NCI-H187 (cell line): ENCODE measurements at places on chromosomes 7 and 10.

DNA sequence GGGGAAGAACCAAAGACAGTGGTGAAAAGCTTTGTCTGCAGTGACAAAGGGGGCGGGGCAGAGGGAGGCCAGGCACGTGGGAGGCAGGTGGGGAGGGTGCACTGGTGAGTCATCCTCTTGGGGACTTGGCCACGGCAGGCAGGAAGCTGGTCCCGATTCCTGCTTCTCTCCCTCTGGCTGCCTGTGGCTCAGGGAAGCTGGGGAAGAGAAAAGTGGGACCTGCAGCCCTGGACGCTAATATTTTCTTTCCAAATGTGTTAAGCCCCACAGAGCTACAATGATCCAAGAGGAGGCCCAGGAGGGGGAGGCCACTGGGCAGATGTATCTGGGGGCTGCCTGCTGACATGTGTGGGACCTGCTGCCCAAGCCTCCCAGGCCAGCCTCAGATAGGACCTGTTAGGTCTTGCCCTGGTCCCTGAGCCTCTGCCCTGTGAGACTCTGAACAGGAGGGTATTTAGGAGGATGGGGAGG, 231.8 kb downstream of the KCNMA1 start:
- DNase-seq = peak; percentile 59

DNA sequence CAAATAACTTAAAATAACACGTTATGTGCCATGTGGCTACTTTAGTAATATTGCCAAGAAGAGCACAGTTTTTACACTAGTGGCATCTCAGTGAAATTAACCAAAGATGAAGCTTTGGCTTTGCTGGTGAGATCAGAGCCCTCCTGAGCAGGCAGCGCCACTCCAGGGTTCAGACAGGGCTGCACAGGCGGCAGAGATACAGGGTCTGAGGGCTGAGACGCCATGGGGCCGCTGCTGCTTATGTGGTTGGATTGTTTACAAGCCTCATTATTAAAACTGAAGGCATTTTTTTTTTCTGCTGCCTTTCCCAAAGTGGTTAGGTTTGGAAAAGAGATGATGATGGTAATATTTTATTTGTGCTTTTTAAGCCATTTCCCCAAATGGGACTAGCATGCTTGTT, 68.8 kb upstream of the DNAJB6 start:
- DNase-seq = no peak

GRCh38 chr7:30658479-30659074, 23.7 kb downstream of the CRHR2 start:
- DNase-seq = no peak

DNA sequence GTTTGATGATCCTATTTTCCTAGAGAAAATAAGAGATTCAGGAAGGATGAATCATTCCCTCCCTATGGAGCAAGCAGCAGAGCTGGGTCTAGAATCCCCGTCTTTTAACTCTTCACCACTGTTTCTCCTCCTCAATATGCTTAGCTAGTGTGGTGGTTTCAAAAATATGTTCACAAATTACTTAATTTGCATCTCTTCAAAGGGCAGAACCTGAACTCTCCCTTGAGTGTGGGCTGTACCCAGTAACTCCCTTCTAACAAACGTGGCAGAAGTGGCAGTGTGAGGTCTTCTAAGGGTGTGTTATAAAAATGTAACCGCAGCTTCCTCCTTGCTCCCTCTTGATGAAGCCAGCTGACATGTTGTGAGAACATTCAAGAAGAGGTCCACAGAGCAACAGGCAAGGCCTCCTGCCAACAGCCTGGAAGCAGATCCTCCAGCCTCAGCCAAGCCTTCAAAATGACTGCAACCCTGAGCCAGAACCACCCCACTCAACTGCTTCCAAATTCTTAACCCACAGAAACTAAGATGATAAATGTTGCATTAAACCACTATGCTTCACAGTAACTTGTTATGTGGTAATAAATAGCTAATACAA, 36.6 kb downstream of the SRPK2 start:
- no peak for DNase-seq

- DNase-seq = no peak
These were observed 41.1 kb downstream of the CAV1 start for GRCh38 chr7:116565981-116566380.

DNA sequence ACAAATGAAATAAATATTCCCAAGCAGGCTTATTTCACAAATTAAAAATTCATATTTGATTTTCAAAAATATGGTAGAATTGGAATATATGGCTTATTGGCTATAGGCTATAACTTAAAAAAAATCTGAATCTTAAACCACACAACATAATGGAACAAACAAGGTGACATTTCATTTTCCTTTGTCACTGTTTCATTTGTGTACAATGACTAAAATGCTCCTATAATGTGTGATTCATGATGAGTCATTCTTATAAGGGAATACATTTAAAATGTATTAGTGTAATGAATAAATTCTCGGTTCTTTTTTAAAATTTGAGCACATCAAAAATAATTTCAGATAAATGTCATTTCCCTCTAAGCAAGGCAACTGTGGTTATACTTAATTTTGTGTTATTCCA, 148.0 kb upstream of the ANK3 start:
- no peak for DNase-seq

GRCh38 chr10:11837372-11838161, 14.4 kb downstream of the PROSER2 start:
- DNase-seq = no peak

DNA sequence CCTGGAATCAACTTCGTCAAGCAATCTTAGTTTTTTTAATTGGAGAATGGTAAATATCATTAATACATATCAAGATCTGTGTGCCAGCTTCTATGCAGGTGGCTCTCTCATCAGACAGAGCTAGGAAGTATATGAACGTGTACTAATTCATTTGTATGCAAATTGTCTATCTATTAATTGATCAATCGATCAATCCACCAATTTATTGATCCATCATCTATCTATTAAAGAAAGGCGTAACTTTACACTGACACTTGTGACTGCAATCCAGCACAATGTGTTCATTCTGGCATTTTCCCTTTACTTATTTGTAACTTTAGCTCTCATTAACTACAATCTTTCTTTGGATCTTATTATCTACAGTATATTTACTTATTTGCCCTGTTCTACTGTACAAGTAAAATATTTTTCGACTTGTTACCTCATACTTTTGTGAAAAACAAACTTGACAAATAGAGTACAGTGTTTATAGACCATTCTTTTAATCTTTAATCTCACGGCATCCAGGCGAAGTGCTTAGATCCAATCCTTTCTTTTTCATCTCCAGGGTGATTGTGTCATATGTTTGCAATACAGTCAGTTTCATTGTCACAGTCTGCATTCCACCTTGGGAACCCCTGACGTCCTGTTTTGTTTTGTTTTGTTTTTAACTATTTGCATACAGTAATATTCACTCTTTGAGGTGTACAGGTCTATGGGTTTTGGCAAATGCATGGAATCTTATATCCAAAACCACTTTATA, 22.0 kb upstream of the GHRHR start:
- DNase-seq = no peak

DNA sequence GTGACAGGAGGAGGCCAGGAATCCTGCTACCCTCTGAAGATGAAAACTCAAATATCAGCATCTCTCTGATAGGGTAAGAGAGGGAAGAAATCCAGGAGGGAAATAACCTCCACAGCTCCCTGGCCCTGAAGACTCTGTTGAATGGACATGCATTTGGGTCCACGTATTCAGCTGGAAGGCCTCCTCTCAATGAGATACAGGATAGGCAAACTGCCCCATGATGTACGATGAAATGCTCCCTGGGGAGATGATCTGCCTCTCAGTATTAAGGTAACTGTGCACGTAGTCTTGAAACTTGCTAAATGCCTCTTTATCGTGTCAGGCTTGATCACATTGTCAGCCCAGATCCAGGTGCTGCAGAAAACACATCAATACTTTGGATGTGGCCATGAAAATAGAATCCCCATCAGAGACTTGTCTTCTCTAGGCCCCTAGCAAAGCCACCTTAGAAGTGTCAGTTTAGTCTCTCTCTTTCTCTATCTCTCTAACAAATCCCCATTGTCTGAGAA, 384.0 kb downstream of the KCNMA1 start:
- no peak for DNase-seq

GRCh38 chr7:21620054-21620453, 77.2 kb downstream of the DNAH11 start:
- DNase-seq = no peak

- DNase-seq = peak; percentile 78
These were observed 132.0 kb downstream of the RELN start for GRCh38 chr7:103857435-103857834.

GRCh38 chr10:83723080-83723479, 416.2 kb upstream of the GHITM start:
- DNase-seq = no peak

- no peak for DNase-seq
These were observed 42.4 kb downstream of the TNS3 start for GRCh38 chr7:47539398-47540052.

DNA sequence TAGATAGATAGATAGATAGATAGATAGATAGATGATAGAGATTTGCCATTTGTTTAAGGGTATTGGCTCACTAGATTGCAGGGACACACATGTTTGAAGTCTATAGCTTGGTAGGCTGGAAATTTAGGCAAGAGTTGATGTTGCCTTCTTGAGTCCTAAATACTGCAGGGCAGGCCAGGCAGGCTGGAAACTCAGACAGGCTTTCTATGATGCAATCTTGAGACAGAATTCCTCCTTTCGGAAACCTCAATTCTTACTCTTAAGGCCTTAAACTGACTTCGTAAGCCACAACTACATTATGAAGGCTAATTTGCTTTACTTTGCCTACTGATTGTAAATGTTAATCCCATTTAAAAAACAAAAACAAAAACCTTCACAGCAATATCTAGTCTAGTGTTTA, 322.9 kb upstream of the AKR1E2 start:
- no peak for DNase-seq

DNA sequence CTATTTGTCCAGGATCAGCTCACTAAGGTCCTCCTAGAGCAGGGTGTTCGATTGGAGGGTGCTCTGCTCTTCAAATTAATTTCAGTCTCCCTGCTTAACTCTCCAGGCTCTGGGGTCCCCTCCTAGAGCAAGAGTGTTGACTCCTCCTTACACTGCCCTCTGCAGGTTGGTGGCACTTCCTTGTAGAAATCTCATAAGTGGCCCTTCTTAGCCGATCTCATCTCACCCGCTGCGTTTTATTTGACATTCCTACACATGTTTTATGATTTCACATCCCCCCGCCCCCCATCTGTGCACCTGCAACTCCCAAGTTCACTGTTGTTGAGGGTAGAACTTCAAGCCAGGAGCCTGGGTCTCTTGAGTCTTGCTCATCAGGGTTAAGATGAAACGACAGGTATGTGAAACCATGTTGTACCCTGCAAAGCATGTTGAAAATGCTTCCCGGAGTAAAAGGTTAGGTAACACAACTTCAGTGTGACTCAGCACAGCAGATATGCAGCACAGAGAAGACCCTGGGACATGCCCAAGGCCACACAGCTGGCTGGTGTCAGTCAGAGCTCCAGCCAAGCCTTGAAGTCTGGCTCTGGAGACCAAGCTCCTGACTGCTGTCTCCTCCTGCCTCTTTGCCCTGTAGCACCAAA, 171.2 kb downstream of the PRKAG2 start:
- peak; percentile 34 for DNase-seq

- DNase-seq = no peak
These were observed 34.6 kb upstream of the SLIT1 start for GRCh38 chr10:97220355-97220754.

DNA sequence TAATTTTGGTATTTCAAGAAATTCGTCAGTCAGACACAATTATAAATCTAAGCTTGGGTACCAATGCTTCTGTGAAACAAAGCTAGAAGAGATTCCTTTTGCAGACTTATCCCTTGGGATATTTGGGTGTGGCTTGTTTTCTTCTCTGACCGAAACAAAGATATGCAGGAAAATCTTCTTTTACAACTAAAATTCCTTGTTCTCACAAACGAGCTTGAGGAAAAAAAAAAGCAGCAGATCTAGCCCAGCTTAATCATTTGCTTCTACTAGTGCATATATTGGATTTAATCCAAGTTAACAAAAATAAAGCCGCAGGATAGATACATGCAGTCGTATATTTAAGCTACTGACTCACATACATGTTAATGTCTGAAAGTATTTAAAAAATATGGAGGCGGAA, 104.2 kb downstream of the PRTFDC1 start:
- no peak for DNase-seq

- no peak for DNase-seq
These were observed 86.4 kb upstream of the LYZL1 start for GRCh38 chr10:29202386-29202940.

GRCh38 chr7:20514364-20514763, 101.1 kb upstream of the ABCB5 start:
- peak; percentile 68 for DNase-seq

DNA sequence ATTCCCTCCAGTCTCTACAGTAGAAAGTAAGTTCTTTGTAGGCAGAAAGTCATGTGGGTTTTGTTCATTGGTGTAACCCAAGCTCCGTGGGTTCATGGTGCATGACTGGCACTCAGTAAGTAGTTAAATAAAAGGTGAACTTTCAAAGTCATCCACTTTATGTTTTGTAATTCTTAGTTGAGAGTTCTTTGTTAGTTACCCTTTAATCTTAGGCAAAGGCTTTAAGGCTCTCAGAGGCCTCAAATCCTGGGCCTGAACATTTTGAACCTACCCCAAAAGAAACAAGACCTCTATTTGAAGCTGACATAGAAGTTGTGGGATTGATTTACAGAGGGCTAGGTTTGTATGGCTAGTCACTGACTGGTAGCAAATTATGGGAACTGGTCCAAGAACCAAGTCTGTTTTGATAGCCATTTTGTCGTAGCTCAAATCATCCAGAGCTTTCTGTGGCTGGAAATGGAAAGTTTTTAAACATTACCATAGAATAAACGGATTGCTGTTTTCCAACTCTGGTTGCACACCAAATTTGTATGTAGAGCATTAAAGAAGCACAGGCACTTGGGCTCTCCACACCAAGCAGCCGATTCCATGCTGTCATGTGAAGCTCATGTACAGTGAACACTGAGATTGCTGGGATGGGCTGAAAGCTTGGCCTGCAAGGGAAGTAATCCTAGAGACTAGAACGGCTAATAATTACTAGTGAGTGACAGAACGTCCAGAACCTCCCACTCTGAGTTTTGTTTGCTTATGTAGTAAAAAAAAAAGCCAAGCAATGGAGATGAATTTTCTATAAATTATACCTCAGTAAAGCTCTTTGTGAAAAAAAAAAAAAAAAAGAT, 53.5 kb downstream of the DENND11 start:
- no peak for DNase-seq

DNA sequence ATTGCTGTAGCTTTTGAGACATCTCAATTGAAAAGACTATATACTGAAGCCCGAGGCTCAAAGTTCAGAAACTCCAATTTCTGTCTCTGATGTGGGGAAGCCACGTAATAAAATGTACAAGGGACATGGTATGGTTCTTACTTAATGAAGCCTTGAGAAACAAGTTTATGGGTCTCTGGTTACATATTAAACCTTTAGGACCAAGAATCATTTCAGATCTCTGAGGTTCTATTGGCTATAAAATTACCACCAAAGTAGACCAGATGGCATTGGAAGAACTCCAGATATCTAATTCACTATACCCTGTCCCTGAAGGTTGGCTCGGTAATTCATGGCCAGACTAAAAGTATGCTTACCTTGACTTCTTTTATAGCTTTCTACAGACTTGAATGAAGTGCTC, 23.7 kb downstream of the STAMBPL1 start:
- DNase-seq = no peak

- no peak for DNase-seq
These were observed 266.6 kb upstream of the GNAI1 start for GRCh38 chr7:79868010-79868409.

- no peak for DNase-seq
These were observed 195.3 kb upstream of the AHR start for GRCh38 chr7:17103170-17103569.
